Fibroblast of villous mesenchyme (primary cell): ENCODE measurements at places on chromosomes 7 and 10. TPM values are rescaled to one million over a fixed set of nuclear protein-coding genes. Genes with fewer than 3 reads are reported as not detected.
A peak's percentile ranks its signal among the peaks of the same experiment; 100 is the strongest.

- DNase-seq = no peak
Observed at GRCh38 chr7:71982851-71983250, 429.3 kb downstream of the CALN1 start.

GRCh38 chr10:31774299-31774900, 154.2 kb downstream of the ARHGAP12 start:
- DNase-seq = no peak

DNA sequence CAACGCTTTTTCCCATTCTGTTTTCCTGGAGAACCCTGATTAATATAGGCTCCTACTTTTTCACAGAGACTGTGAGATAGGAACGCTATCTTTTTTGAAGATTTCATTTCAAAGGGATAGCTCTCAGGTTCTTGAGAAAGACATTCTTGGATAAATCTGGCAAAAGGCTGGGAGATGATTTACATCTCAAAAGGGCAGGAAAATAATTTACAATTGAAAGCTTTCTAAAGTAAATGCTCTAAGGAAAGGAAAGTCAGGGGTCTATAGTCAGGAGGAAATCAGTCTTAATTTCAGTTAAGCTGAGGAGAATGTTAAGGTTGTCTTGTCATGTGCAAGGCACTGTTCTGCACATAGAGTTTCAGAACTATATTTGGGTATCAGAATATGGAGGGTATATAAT, 278.8 kb downstream of the KIF20B start:
- no peak for DNase-seq

DNA sequence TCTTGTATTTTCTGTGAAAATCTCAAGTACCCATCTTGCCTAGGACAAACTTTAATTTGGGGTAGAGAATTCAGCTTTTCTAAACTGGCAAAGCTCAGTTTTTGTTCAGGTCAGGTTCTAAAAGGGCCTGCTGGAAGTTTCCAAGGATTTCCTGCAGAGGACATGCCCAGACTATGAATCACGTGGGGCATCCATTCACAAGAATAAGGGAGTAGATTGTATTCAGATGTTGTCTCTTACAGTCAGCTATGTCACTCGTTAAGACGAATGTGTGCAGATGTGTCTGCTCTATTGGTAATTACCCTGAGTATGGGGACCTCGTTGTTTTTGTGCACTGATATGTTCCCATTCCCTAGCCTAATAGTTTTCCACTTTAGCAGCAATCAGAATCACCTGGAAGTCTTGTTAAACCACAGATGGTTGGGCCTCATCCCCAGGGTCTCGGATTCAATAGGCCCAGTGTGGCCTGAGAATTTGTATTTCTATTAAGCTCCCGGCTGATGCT, 81.0 kb upstream of the ITPRID1 start:
- DNase-seq = no peak

GRCh38 chr10:127450644-127451043, 98.5 kb upstream of the NPS start:
- no peak for DNase-seq

DNA sequence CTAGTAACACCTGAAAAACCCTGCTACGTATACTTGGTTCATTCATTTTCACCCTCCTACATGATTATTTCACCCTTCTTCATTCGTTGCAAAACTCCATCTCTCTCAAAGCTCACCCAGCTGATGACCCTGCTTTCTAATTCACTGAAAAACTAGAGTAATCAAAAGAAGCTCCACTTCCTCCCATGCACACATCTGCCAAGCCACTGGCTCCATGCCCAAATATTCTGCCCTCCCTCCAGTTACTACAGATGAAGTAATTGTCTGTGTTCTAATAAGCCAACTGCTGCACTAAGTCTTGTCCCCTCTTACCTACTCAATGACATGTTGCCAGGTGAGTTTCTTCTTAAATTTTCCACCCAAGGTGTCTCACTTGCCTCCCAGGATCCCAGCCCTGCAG, 96.9 kb upstream of the CCDC71L start:
- peak; percentile 67 for DNase-seq

GRCh38 chr10:123884351-123884906, 7.2 kb downstream of the CPXM2 start:
- DNase-seq = no peak

- peak; percentile 82 for DNase-seq
Observed at GRCh38 chr10:50739618-50740292, at the start of gene ASAH2B. TSS of gene ASAH2B (plus strand) at chr10:50739936. CDS start at chr10:50745131, 5,195 bp downstream.

- no peak for DNase-seq
Observed at GRCh38 chr7:30428246-30429155, 50.1 kb downstream of the NOD1 start.

DNA sequence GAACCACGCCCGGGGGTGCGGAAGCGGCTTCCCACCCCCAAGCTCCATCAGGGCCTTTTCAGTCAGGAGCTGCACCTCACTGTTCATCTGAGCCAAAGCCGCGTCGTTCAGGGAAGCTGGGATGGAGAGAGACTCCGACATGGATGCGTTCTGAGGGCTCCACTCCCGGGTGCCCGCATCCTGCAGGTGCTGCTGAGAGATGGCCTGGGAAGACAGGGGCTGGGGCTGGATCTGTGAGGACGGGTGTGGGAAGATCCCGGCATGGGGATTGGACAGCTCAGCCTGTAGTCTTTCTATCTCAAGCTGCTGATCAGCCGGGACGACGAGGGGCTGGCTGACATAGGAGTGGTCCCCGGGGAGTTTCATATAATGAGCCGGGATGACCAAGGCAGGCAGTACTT, 45.0 kb upstream of the NMT2 start:
- DNase-seq = no peak

- DNase-seq = peak; percentile 19
Observed at GRCh38 chr10:32412499-32412853, 33.5 kb upstream of the CCDC7 start.

DNA sequence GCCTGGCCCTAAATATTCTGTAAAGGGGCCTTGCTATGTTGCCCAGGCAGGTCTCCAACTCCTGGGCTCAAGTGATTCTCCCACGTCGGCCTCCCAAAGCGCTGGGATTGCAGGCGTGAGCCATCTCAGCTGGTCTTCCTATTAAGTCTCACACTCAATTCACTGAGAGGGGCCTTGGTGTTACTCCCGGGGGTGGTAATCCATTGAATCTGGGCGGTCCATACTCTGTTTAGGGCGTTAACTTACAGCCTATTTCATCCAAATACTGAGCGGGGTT, 665 bp upstream of the SRRT start:
- no peak for DNase-seq

DNA sequence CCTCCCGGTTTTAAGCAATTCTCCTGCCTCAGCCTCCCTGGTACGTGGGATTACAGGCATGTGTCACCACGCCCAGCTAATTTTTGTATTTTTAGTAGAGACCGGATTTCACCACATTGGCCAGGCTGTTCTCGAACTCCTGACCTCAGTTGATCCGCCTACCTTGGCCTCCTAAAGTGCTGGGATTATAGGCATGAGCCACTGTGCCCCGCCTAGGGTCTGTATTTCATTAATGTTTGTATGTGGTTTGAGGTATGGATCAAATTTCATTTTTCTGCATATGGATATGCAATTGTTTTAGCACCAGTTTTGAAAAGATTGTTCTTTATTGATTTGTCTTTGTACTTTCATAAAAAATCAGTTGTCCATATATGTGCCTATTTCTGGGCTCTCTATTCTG, 26.0 kb downstream of the CYP26A1 start:
- no peak for DNase-seq

GRCh38 chr7:152464312-152465118, 28.7 kb upstream of the KMT2C start:
- peak; percentile 85 for DNase-seq

- DNase-seq = no peak
Observed at GRCh38 chr10:79285315-79286197, 61.7 kb upstream of the PPIF start.

- DNase-seq = no peak
Observed at GRCh38 chr7:13231216-13231615, 543.8 kb downstream of the ARL4A start.

DNA sequence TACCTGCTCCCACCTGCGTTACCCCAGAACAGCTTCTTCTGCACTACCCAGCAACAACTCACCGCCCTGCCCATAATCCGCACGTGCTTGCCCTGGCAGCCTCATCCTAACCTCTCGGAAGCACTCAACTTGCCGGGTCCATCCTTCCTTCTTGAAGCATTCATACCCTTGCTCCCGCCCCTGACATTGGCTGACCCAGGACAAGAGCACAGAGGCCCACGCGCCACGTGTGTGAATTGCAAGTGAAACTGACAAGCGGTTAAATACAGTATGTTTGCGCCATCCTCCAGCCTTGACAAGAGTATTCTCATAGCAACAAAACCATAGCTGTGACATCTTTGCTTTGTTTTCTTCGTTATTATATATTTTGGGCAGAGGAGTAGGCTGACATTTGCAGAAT, 10.9 kb upstream of the OCM start:
- DNase-seq = no peak

GRCh38 chr10:60238759-60239100, 150.9 kb downstream of the ANK3 start:
- no peak for DNase-seq

- DNase-seq = peak; percentile 63
Observed at GRCh38 chr7:34087892-34088891, 182.9 kb downstream of the BMPER start.

DNA sequence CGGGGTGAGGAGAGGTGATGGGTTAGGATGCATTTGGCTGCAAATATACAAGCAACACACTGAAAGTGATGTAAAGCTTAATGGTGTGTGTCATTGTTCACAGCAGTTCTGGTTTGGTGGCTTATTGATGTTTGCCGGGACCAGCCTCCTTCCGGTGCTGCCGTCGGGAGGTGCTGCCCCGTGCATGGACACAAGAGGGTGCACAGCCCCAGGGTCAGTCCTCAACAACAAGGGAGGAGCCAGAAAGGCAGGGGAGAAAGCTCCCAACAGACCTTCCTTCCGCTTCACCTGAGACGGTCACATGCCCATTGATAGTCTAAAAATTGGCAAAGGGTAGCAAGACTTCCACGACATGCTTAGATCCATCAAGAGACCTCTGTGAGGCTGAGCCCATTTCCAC, 9.5 kb downstream of the RNF32 start:
- peak; percentile 21 for DNase-seq

GRCh38 chr7:37471619-37472018, 23.0 kb upstream of the ELMO1 start:
- DNase-seq = no peak

- DNase-seq = peak; percentile 51
Observed at GRCh38 chr7:131688738-131689661, 132.6 kb upstream of the PODXL start.

DNA sequence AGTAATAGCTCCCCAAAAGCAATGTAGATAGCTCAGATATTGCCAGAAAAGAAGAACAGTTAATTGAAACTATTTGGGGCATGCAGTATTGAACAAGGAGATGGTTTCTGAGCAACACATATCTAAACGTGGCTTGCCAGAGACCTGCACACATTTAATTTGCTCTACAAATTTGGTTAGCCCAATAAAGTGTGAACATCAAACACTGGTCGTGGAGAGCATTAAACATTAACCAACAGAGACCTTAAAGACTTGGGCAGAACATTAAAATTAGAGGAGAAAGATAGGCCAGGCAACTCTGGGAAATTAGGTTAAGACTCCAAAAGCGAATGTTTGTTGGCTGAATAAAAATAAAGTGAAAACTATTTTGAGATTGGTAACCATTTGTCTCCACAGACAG, 61.6 kb upstream of the ARID5B start:
- DNase-seq = no peak

Gene MYO1G
- total RNA-seq = under 0.01 TPM in 2 replicates

Gene SRI
- 59.9 and 81.2 TPM in 2 replicates for total RNA-seq

Gene KIN
- 6.1 and 9.5 TPM in 2 replicates for total RNA-seq

Gene HABP2
- total RNA-seq = not detected in 2 replicates

Gene OR2A42
- under 0.01 TPM in 2 replicates for total RNA-seq

Gene AKR1D1
- total RNA-seq = not detected in 2 replicates

Gene PRLHR
- not detected in 2 replicates for total RNA-seq

Gene ASAH2
- total RNA-seq = 1.3 and 1.6 TPM in 2 replicates
